HFF-Myc (cell line): ENCODE measurements at places on chromosomes 1 and 21.

- DNase-seq, result no peak
Measured at GRCh38 chr1:156419854-156420204, 50.8 kb downstream of the RHBG start.

GRCh38 chr21:44867464-44867863 is 6.0 kb downstream of the PTTG1IP start:
- no peak for DNase-seq

GRCh38 chr1:199221371-199222150 is 582.7 kb downstream of the PTPRC start:
- DNase-seq, result no peak

DNA sequence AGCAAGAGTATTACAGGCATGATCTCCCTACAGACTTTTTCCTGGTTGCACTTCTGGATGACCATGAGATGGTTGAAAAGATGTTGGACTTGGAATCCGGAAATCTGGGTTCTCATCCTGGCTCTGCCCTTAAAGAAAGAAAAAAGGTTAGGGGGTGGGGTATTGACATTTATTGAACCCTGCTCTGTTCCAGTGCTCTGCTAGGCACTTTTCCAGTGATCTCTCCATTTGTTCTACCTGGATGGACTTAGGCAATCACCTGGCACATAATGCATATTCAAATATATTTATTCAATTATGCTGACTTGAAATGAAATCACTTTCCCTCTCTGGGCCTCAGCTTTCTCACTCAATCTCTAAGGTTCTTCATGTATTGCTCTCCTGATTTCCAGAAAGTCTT is 101.0 kb upstream of the NFIA start:
- DNase-seq, result no peak

- no peak for DNase-seq
Measured at GRCh38 chr21:43991447-43991991, 20.6 kb upstream of the TRAPPC10 start.

GRCh38 chr1:209746451-209747165 is 9.2 kb upstream of the TRAF3IP3 start:
- no peak for DNase-seq

DNA sequence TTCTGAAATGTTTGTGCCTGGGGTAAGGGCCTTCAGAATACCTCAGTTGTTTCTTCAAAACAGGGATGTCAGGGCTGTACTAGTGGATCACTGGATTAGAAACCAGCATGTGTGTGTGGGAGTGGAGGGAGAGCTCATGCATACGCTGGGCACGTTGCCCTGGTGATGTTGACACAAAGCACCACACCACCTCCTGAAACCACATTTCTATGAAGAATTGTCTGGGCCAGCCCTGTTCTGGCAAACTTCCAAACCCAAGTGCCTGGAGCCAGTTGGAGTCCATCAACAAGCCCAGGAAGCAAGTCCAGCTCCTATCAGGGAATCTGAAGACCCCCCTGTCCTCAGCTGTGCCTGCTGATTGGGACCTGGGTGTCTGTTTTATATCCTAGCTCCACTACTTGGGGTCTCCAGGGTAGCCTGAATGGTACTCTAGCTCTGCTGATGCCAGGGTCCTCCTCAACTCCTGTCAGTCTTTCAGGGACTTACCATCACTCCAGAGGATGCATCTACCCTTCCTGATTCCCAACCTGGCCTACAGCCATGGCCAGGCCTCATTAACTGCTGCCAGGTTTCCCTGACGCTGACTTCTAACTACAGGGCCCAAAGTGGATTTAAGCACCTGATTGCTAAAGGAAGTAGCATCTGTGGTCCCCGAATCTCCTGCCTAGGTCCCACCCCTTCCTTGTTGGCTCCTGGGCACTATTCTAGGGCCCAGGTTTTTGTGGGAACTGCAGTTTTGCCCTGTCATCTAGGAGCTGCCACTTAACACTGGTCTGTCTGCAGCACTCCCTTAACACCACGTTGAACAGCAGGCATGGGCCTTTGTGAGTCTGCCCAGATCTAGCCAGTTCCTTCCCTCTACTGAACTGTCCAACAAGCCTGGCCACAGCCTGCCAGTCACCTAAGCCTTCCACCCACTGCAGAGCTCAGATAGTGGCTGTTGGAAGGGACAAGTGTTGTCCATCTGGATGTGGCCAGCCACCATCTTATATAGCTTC is 45.5 kb downstream of the LPAR3 start:
- DNase-seq, result peak; percentile 97

DNA sequence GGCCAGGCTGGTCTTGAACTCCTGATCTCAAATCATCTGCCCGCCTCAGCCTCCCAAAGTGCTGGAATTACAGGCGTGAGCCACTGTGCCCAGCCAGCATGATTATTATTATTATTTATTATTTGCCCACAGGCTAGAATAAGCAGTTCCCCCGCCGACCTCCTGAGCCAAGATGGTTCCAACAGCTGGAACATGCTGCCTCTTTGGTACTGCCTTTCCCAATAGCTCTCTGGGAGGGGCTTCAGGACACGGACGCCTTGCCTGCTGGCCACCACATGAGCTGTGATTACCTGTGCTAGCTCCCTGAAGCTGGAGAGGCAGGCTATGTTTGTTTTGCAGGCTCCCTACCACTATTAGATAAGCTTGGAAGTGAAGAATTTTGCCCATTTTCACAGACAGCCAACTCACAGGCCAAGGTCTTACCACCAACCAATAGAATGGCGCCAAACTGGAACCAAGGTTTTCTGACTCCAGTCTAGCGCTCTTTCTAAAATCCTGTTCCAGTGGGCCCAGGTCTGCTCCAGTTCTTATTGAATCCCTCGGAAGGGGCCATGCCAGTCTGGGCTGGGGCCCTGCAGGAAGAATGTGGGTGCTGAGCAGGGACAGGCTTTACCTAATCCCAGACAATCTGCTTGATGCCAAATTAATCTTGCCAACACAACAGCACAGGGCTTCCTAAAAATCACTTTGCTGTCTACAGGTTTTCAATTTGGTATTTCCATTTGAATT is 2.1 kb upstream of the GPR61 start:
- DNase-seq, result no peak

GRCh38 chr1:179955287-179955680 is 674 bp downstream of the CEP350 start:
- DNase-seq, result no peak

DNA sequence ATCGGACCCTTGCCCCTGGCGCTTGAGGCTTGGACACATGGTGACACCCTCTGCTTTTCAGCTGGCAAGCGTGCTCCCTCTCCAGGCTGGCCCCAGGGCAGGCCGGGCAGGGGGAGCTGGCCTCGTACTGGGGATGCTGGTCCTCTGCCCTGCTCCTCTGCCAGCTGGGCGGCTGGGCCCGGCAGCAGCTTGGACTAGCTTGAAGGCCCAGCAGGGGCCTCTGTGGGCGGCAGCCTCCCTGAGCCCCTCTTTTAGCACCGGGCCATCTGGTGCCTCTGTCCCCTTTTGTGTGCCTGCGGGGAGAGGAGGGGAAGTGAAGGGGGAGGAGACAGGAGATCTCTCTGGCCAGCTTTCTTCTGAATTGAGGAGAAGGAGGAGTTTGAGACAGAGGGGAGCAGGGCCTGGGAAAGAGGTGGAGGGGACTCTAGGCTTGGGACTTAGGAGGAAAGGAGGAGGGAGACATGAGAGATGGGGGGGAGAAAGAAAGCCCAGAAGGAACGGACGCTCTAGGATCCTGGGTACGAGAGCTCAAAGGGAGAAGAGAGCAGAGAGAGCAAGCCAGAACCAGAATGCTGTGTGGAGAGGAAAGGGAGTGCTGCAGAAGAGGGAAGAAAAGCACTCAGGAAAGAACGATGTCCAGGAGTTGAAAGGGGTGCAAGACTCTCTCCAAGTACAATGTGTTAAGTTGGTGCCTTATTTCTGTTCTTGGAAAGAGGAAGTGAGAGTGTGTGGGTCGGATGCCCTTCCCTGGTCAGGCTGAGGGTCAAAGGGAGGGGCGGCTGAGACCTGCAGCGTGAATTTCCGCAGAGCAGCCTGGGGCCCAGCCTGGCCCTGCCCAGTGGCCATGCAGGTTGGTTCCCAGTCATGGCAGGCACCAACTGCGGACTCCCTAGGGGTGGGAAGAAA is 40.3 kb downstream of the IER5 start:
- DNase-seq, result no peak

DNA sequence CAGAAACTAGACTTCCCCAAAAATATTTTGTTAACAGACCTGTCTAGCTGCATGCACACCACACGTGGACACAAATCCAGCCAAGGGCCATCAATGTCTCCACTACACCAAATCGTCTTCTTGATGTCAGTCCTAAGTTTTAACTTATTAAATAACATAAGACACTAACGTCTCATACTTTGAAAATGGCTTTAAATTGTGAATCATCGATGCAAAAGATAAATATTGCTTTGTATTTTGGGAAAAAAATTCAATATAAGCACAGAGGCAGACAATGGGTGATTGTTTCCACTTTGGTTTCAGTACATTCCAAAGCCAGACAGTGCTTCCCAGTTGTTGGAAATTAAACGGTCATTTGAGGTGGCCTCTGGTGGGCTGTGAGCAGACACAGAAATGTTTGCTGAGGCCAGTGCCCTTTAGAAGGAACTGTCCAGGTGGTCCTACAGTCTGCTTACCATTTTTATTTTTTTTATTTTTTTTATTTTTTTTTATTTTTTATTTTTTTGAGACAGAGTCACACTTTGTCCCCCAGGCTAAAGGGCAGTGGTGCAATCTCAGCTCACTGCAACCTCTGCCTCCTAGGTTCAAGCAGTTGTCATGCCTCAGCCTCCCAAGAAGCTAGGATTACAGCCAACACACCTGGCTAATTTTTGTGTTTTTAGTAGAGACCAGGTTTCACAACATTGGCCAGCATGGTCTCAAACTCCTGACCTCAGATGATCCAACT is 1.8 kb upstream of the KIAA2013 start:
- DNase-seq, result no peak

DNA sequence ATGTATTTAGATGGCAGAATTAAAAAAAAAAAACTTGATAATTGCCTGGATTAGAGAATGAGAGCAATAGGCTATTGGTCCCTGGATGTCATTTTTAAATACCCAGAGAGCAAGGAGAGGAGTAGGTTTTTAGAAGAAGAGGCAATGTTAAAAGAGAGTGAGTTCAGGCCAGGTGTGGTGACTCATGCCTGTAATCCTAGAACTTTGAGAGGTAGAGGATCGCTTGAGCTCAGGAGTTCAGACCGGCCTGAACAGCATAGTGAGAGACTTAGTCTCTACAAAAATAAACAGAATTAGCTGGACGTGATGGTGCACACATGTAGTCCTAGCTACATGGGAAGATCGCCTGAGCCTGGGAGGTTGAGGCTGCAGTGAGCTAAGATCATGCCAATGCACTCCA is 15.9 kb upstream of the MUTYH start:
- no peak for DNase-seq

DNA sequence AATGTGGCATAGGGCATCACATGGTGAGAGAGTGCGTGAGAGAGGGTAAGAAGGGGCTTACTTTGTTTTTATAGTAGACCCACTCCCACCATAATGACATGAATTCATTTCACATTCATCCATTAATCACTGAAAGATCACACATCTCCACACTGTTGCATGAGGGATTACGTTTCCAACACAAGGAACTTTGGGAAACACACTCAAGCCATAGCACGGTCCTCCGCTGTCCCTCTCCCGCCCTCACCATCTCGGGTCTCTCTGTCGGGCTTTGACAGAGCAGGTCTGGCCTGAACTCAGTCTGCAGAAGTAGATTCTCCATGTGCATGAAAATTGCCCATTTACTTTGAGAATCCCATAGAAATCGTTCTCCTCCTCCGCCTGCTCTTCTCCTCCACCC is 312.2 kb downstream of the MATN1 start:
- DNase-seq, result no peak

GRCh38 chr1:72435025-72435424 is 152.7 kb upstream of the NEGR1 start:
- DNase-seq, result peak; percentile 7

DNA sequence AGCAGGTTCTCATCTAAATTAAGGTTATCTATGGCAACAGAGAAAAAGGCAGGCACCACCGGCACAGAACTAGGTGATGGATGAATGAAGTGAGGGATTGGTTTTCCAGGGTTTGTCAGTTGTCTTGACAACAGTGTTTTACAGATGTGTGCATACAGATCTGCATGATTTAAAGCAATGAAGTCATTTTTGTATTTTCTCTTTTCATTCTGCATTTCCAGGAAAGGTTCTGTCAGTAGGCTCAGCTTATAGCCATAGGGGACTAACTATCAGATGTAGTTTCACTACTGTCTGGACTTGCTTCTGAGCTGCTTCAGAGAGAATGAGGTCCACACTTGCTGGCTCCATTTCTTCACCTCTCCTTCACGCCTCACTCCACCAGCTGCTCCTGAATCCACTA is 98.2 kb upstream of the LMO4 start:
- DNase-seq, result no peak

DNA sequence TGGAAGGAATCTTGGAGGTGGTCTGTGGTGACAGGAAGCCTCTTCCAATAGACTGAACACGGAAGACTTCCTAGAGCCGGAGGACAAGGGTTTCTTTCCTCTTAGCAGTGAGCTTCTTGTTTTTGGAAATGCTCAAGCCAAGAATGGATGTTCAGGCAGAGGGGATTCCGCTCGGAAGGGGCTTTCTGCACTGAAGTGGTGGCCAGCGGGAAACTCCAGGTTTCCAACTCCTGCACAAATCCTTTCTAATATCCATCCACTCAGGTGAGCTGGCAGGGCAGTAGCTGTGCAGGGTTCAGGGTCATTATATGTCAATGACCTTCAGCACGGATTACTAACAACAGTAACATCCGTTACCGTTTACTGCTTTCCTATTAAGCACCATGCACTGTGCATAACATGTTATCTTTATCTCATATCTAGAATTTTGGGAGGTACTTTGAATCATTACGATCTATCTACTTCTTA is 573 bp upstream of the CPT2 start:
- DNase-seq, result no peak

GRCh38 chr1:33082575-33083108 is 1.7 kb downstream of the AZIN2 start:
- no peak for DNase-seq

GRCh38 chr1:209513226-209513625 is 70.3 kb upstream of the CAMK1G start:
- DNase-seq, result peak; percentile 12

DNA sequence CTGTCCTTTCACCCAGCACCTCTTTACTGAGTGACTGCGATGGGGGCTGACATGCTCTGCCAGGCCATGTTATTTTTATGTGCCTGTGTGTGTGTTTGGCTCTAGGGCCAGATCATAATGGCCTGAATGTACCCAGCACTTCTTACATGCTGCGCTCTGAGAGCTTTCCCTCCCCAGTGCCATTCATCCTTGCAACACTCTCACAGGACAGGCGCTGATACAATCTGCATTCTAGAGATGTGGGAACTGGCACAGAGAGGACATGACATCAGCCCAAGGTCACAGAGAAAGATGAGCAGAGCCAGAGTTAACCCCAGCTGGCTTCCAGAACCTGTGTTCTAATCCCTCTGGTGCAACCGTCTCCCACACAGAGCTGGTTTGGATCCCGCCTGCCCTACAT is 54.5 kb downstream of the ARHGEF10L start:
- DNase-seq, result no peak

DNA sequence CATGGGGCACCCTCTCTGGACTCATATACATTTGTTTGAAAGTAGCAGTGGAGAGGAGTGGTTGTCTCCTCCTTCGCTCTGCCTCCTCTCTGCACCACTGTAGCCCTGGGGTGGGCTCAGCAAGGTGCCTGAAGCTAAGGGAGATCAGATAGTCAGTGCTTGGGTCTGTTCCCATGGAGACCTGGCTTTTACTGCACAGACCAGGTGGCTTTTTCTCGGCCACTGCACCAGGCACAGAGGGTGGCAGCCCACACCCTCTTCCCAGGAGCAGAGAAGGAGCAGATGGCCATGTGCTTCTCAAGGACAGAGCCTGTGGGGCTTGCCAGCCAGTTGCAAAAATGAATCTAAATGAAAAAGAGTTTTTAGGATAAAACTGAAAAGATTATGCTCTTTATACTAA is 123.4 kb upstream of the KCNK1 start:
- no peak for DNase-seq

- no peak for DNase-seq
Measured at GRCh38 chr1:2979191-2980072, 41.8 kb upstream of the ACTRT2 start.
